ENCODE measurements at places on chromosomes 5 and 9.

DNA sequence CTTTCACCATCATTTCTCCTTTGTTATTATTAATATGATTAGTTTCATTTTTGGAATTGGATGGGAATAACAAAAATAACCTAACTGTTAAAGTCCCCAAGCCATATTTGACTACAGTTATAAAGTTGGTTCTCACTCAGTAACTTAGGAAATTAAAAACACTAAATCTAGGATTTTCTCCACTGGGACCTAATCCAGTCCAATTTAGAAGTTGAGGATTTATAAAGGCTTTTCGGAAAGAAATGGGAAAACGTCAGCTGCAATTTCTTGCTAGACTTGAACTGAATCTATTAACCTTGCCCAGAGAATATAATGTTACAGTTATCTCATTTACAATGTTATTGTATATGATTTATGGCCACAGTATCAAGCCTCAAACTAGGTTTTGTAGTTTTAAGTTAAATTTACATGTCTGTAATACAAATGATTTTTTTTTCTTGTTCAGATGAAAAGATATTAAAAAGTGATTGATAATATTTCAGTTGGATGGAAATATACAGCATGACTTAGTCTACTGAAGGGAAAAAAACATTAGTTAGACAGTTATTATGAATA is 524.3 kb upstream of the GRAMD2B start:
- DNase-seq, result no peak

DNA sequence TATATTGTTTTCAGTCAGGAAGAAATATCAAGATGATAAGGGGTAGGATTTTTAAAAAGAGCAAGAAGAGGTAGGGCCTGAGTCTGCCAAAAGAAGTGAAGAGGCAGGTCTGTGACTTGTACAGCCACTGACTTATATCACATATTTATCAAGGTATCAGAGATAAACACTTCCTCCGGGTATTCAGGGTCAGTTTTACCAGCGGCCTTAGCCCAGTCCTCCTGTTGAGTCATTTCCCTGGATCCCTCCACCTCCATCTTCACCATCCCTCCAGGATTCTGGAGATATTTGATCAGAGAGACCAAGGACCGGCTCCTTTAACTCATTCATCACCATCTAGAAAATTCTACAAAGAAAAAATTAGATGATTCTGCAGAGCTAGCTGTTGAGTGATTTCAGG is 375.7 kb upstream of the TUSC1 start:
- DNase-seq, result no peak

DNA sequence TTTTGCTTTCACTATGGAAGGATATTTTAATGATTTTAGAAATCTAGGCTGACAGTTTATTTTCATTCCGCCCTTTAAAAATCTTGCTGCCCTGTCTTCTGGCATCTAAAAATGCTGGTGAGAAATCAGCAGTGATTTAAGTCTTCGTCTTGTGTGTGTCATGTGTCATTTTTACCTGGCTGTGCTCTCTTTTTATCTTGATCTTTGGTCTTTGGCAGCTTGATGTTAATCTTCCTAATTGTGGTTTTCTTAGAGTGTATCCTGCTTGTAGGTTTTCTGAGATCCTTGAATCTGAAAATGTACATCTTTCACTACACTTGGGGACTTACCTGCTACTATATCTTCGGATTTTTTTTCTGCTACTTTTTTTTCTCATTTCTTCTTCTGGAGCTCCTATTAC is 11.9 kb upstream of the LPCAT1 start:
- DNase-seq, result no peak

DNA sequence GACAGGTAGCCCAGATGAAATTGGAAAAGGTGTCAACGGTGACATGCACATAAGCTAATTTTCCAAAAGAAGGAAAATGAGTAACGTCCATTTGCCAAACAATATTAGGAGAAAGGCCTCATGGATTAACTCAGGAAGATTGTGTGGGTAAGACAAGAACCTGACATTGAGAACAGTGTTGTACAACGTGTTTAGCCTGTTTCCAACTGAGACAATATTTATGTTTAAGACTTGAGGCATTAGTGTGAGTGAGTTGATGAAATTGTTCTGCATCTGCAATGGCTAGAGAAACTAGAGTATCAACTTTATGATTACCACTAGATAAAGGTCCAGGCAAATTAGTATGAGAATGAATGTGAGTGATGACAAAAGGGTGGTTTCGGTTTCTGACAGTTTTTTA is 191.3 kb upstream of the RAI14 start:
- no peak for DNase-seq

- DNase-seq, result no peak
Observed at GRCh38 chr9:94082553-94082952, 1.7 kb upstream of the PTPDC1 start.

GRCh38 chr9:28758341-28758740 is 1185.1 kb upstream of the C9orf72 start:
- DNase-seq, result no peak

Measured in activated CD4-positive, alpha-beta T cell treated with anti-CD3 and anti-CD28 coated beads for 48 hours (primary cell).